ENCODE measurements at places on chromosomes 7 and 10.
A peak's percentile ranks its signal among the peaks of the same experiment; 100 is the strongest.

GRCh38 chr10:116487522-116488430 lies 58.0 kb upstream of the PNLIP start:
- no peaks in the 10 kb centered on the region for H3K36me3 ChIP-seq
- no peak overlapping the region for H3K4me3 ChIP-seq
- H3K27me3 ChIP-seq: no peaks in the 10 kb centered on the region
- no peak for DNase-seq
- no peaks in the 10 kb centered on the region for H3K4me1 ChIP-seq

- no peaks in the 10 kb centered on the region for H3K36me3 ChIP-seq
- no peak overlapping the region for H3K4me3 ChIP-seq
- no peak overlapping the region for H3K27ac ChIP-seq
- DNase-seq: no peak
- peaks cover 15% of the 10 kb centered on the region for H3K4me1 ChIP-seq
Observed at GRCh38 chr10:74828946-74829345, 2.5 kb downstream of the KAT6B start.

GRCh38 chr10:81027706-81028105 lies 490.0 kb downstream of the SH2D4B start:
- no peaks in the 10 kb centered on the region for H3K36me3 ChIP-seq
- no peaks in the 10 kb centered on the region for H3K4me1 ChIP-seq
- no peaks in the 10 kb centered on the region for H3K27me3 ChIP-seq
- no peak for DNase-seq
- no peak overlapping the region for H3K27ac ChIP-seq

- no peak overlapping the region for H3K4me3 ChIP-seq
- peaks cover 7% of the 10 kb centered on the region for H3K36me3 ChIP-seq
- H3K27me3 ChIP-seq: no peaks in the 10 kb centered on the region
Observed at GRCh38 chr10:73379064-73379748, 20.5 kb upstream of the CFAP70 start.

DNA sequence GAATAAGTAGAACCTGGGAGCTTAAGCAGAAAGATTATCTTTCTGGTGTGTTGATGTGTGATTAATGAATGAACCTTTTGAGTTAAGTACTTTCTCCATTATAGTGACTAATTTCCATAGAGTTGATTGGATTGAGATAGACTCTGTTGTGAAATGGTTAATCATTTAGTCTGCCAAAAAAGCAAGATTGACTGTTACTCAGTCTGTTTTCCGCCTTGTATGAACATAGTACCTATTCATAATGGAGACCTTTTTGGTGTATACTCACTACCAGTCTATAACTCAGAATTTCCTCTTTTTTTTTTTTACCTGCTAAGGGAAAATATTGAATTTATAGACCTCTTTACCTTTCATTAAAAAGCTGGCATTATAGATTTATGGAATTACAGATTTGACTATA lies 14.4 kb upstream of the NPVF start:
- no peak for DNase-seq
- H3K4me1 ChIP-seq: no peaks in the 10 kb centered on the region
- no peak overlapping the region for H3K27ac ChIP-seq
- no peaks in the 10 kb centered on the region for H3K27me3 ChIP-seq
- H3K4me3 ChIP-seq: no peak overlapping the region

GRCh38 chr10:94197241-94197640 lies 165.5 kb downstream of the NOC3L start:
- no peaks in the 10 kb centered on the region for H3K4me1 ChIP-seq
- H3K4me3 ChIP-seq: no peak overlapping the region
- no peaks in the 10 kb centered on the region for H3K36me3 ChIP-seq
- H3K27me3 ChIP-seq: no peaks in the 10 kb centered on the region
- H3K27ac ChIP-seq: no peak overlapping the region

GRCh38 chr7:32150589-32150988 lies 80.4 kb upstream of the PDE1C start:
- no peak overlapping the region for H3K27ac ChIP-seq

DNA sequence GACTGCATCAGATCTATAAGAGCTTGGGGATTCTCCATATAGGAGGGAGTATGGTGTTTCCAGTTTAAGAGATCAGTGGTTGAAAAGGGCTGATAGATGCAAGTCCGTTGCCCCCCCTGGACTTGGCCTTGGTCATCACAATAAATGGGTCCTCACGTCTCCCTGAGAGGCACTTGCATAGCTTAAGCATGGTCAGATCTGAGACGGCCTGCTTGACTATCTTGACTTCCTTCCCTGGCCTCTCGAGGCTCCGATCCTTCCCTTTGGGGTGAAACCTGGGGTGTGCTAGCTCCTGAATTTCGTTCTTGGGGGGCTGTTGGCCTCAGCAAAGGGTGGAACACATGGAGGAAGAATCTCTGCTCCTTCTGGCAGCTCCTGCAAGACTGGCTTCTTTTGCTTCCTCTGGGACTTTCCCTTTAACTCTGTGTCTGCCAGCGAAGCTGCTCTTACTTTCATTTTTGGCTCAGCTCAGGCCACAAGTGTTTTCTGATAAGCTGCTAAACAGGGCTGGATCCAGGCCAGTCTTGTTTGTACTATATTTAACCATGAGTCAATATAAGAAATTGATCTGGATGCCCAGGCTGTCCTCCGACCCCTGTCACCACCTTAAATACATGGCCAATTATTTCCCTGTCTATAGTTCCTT lies 11.2 kb upstream of the ZNF485 start:
- H3K36me3 ChIP-seq: no peaks in the 10 kb centered on the region
- H3K27ac ChIP-seq: no peak overlapping the region
- H3K4me3 ChIP-seq: no peak overlapping the region
- H3K4me1 ChIP-seq: no peaks in the 10 kb centered on the region

GRCh38 chr10:74753442-74754211 lies 72.8 kb upstream of the KAT6B start:
- no peaks in the 10 kb centered on the region for H3K27me3 ChIP-seq
- no peaks in the 10 kb centered on the region for H3K4me1 ChIP-seq
- DNase-seq: no peak
- H3K27ac ChIP-seq: no peak overlapping the region
- H3K36me3 ChIP-seq: no peaks in the 10 kb centered on the region

GRCh38 chr10:101152316-101152715 lies 21.2 kb downstream of the TLX1 start:
- no peaks in the 10 kb centered on the region for H3K36me3 ChIP-seq
- peaks cover 14% of the 10 kb centered on the region for H3K27me3 ChIP-seq
- H3K4me1 ChIP-seq: no peaks in the 10 kb centered on the region
- DNase-seq: no peak
- no peak overlapping the region for H3K27ac ChIP-seq

GRCh38 chr7:159197066-159197975 lies 52.7 kb upstream of the VIPR2 start:
- no peaks in the 10 kb centered on the region for H3K36me3 ChIP-seq
- H3K27me3 ChIP-seq: no peaks in the 10 kb centered on the region
- peak; percentile 43 for DNase-seq
- H3K27ac ChIP-seq: no peak overlapping the region

DNA sequence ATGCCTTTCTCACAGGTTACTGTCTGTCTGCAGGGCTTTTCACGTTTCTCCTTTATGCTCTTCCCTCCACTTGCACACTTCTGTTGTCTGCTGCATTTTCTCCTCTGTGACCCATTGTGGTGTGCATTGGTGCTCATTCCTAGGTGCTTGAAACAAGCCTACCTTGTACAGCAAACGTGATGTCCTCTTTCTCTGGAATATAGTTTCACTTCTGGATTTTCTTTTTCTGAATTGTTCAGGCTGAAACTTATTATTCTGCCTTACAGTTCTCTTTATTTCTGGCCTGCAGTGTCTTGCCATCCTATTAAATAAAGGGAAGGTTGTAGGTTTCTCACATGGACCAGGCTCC lies 128.8 kb upstream of the SAMD8 start:
- H3K36me3 ChIP-seq: no peaks in the 10 kb centered on the region
- no peak overlapping the region for H3K27ac ChIP-seq
- no peaks in the 10 kb centered on the region for H3K27me3 ChIP-seq
- H3K4me3 ChIP-seq: no peak overlapping the region
- no peaks in the 10 kb centered on the region for H3K4me1 ChIP-seq

DNA sequence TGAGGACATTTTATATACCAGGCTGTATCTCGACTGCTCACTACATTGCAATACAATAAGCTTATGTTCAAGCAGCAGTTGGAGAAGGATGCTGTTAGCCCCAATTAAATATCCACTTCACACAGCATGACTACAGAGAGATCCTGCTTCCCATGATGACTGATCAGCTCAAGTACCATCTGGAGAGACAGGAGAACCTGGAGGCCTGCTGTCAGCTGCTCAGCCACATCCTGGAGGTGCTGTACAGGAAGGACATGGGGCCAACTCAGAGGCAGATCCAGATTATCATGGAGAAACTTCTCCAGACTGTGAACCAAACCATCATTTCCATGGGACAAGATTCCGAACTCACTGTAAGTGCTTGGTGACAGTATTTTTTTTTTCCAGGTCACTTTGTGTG lies 22.5 kb downstream of the RNF133 start:
- H3K4me3 ChIP-seq: no peak overlapping the region
- H3K4me1 ChIP-seq: no peaks in the 10 kb centered on the region
- H3K27me3 ChIP-seq: no peaks in the 10 kb centered on the region
- no peak for DNase-seq

- no peak for DNase-seq
- H3K4me1 ChIP-seq: no peaks in the 10 kb centered on the region
- no peak overlapping the region for H3K4me3 ChIP-seq
- no peaks in the 10 kb centered on the region for H3K36me3 ChIP-seq
Observed at GRCh38 chr10:49153971-49154370, 20.1 kb upstream of the FAM170B start.

DNA sequence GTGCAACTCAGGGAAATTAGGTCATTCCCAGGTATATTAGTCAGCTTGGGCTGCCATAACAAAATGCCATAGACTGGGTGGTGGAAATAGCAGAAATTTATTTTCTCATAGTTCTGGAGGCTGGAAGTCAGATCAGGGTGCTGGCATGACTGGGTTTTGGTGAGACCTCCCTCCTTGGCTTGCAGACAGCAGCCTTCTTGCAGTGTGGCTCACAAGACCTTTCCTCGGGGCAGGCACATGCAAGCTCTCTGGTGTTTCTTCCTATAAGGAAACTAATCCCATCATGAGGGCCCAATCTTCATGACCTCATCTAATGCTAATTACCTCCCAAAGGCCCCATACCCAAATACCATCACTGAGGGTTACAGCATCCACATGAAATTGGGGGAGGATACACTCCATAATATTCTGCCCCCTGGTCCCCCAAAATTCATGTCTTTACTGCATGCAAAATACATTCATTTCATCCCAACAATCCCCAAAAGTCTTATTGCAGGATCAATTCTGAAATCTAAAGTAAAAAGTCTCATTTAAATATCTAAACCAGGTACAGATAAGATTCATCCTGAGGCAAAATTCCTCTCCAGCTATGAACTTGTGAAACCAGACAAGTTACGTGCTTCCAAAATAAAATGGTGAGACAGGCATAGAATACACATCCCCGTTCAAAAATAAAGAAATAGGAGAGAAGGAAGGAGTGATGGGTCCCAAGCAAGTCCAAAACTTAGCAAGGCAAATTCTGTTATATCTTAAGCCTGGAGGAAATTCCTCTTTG lies 17.4 kb upstream of the CBLL1 start:
- H3K4me3 ChIP-seq: no peak overlapping the region
- H3K27ac ChIP-seq: no peak overlapping the region
- DNase-seq: no peak
- H3K4me1 ChIP-seq: no peaks in the 10 kb centered on the region

DNA sequence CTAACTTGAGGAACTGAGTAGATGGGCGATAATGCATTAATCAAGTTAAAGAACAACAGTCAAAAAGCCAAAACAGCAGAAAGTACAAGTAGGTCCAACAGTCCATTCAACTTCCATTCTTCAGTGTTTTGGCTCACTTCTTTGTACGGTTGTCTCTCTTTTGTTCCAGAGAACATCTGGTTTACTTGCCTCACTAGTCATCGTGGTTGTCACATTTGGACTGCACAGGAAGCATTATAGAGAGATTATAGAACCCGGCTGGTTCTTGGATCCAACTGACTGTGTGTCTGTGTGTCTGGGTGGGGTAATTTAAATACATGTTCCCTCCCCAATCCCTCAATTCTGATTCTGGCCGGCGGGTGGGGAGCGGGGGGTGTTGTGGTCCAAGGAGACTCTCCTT lies 1.8 kb upstream of the CEP41 start:
- H3K36me3 ChIP-seq: no peaks in the 10 kb centered on the region
- no peaks in the 10 kb centered on the region for H3K27me3 ChIP-seq

- H3K4me3 ChIP-seq: no peak overlapping the region
- no peaks in the 10 kb centered on the region for H3K36me3 ChIP-seq
- H3K27me3 ChIP-seq: no peaks in the 10 kb centered on the region
- H3K27ac ChIP-seq: peak overlapping the region; percentile 27
- no peak for DNase-seq
Observed at GRCh38 chr10:119410361-119411116, 132.0 kb downstream of the RGS10 start.

- no peak overlapping the region for H3K4me3 ChIP-seq
- no peak overlapping the region for H3K27ac ChIP-seq
- no peaks in the 10 kb centered on the region for H3K4me1 ChIP-seq
Observed at GRCh38 chr7:71801976-71802375, 610.2 kb downstream of the CALN1 start.

- H3K4me3 ChIP-seq: no peak overlapping the region
- peaks cover 30% of the 10 kb centered on the region for H3K36me3 ChIP-seq
- H3K4me1 ChIP-seq: no peaks in the 10 kb centered on the region
- H3K27me3 ChIP-seq: no peaks in the 10 kb centered on the region
- DNase-seq: no peak
Observed at GRCh38 chr7:137881607-137882260, 35.0 kb upstream of the DGKI start.

- no peak for DNase-seq
- H3K36me3 ChIP-seq: no peaks in the 10 kb centered on the region
- H3K4me1 ChIP-seq: no peaks in the 10 kb centered on the region
- no peak overlapping the region for H3K4me3 ChIP-seq
- no peaks in the 10 kb centered on the region for H3K27me3 ChIP-seq
- no peak overlapping the region for H3K27ac ChIP-seq
Observed at GRCh38 chr7:95780665-95781064, 8.3 kb downstream of the DYNC1I1 start.

GRCh38 chr7:140671966-140672365 lies 779 bp upstream of the ADCK2 start:
- no peak for DNase-seq
- H3K36me3 ChIP-seq: no peaks in the 10 kb centered on the region
- H3K4me1 ChIP-seq: peaks cover 20% of the 10 kb centered on the region
- H3K4me3 ChIP-seq: no peak overlapping the region
- no peak overlapping the region for H3K27ac ChIP-seq

DNA sequence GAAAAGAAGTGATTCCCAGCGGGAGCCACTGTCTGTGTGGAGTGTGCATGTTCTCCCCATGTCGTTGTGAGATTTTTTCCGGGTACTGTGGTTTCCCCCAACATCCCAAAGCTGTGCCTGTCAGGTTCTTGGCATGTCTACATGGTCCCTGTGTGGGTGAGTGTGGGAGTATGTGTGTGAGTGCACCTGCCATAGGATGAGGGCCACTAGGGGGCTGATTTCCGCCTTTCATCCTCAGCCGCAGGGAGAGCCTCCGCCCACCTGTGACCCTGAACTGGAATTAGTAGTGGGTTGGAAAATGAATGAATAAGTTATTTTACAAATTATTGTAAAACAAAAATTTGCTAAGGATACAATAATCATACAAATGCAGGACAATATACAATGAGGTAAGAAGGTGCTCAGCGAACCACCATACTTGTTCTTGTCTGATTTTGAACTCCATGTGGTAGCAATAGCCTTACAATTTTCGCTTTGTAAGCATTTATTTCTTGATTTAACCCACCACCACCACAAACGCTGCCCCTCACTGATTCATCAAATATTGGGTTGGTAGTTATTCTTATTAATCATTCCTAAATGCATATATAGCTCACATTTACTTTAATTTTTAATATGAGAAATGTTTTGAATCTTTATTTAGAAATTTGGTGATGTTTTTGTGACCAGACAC lies 641.2 kb upstream of the VSTM2A start:
- no peaks in the 10 kb centered on the region for H3K4me1 ChIP-seq
- H3K36me3 ChIP-seq: no peaks in the 10 kb centered on the region
- H3K27me3 ChIP-seq: no peaks in the 10 kb centered on the region
- DNase-seq: no peak
- H3K27ac ChIP-seq: no peak overlapping the region

Data from colonic mucosa (tissue), 4 donors.